Large intestine (tissue), 12 donors: ENCODE measurements at places on chromosomes 13 and 19. TPM values are rescaled to one million over a fixed set of nuclear protein-coding genes. Genes with fewer than 3 reads are reported as not detected.

Gene UBE2L5
- 0.31 TPM for polyA plus RNA-seq

Gene NKG7
- 12.4 TPM for polyA plus RNA-seq

Gene TUBB4A
- polyA plus RNA-seq = 7.3 TPM

Gene PAF1
- polyA plus RNA-seq = 42.4 TPM

Gene VSTM1
- not detected for polyA plus RNA-seq

Gene SBK3
- 0.15 TPM for polyA plus RNA-seq

Gene TEKTIP1
- 3.2 TPM for polyA plus RNA-seq

DNA sequence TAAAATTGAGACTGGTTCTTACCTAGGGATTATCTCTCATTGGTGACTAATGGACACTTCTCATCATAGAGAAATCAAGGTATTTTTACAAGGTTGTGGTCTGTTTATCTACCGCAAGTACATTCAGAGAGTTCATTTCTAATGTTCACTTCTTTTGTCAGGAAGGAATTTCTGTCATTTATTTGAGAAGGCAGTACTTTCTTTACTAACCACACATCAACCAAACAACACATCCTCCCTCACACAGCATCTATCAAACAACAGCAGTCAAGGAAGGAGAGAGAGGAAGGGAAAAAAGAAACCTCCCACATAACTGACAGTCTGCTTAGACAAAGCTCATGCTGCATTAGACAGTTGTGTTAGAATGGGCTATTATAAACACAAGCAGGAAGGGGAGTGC lies 182.3 kb upstream of the KLF12 start:
- H3K4me3 ChIP-seq = no peak overlapping the region
- DNase-seq = no peak
- no peak overlapping the region for H3K27ac ChIP-seq
- H3K27me3 ChIP-seq = no peaks in the 10 kb centered on the region
- no peaks in the 10 kb centered on the region for H3K36me3 ChIP-seq
- H3K4me1 ChIP-seq = no peaks in the 10 kb centered on the region

GRCh38 chr13:20351281-20352022 lies 119.3 kb upstream of the GJB6 start:
- no peaks in the 10 kb centered on the region for H3K27me3 ChIP-seq
- no peak for DNase-seq
- H3K4me1 ChIP-seq = no peaks in the 10 kb centered on the region
- no peaks in the 10 kb centered on the region for H3K36me3 ChIP-seq
- no peak overlapping the region for H3K27ac ChIP-seq
- no peak overlapping the region for H3K4me3 ChIP-seq

DNA sequence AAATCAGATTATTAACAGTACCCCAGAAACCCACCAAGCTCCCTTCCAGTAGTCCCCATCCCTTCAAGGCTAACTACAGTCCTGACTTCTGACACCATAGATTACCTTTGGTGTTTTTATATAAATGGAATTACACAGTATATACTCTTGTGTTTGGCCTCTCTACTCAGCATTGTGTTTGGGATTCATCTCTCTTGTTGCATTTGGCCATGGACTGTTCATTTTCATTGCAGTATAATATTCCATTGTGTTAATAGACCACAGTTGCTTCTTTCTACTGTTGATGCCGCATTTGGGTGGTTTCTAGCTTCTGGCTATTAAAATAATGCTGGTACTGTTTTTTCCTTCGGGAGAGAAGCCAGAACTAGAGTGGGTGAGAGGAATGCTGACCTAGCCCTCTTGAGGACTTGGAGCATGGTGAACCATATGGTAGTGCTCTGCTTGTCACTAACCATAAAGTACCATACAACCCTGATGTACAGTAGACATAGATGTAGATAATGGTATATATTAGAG lies 18.9 kb upstream of the GARRE1 start:
- no peak for DNase-seq
- peaks cover 7% of the 10 kb centered on the region for H3K4me1 ChIP-seq
- peaks cover 9% of the 10 kb centered on the region for H3K36me3 ChIP-seq
- no peak overlapping the region for H3K4me3 ChIP-seq
- H3K27me3 ChIP-seq = no peaks in the 10 kb centered on the region
- H3K27ac ChIP-seq = no peak overlapping the region

- H3K36me3 ChIP-seq = no peaks in the 10 kb centered on the region
- no peak for DNase-seq
- no peak overlapping the region for H3K4me3 ChIP-seq
Measured at GRCh38 chr13:44079413-44080205, 199.9 kb downstream of the LACC1 start.

GRCh38 chr13:56338421-56338820 lies 802.3 kb upstream of the PRR20A start:
- H3K4me3 ChIP-seq = no peak overlapping the region
- H3K27ac ChIP-seq = no peak overlapping the region
- no peaks in the 10 kb centered on the region for H3K27me3 ChIP-seq
- no peaks in the 10 kb centered on the region for H3K4me1 ChIP-seq
- DNase-seq = no peak
